Inflammatory macrophage treated with lipopolysaccharide for 4 hours (primary cell): ENCODE measurements at places on chromosomes 12 and 14.

- DNase-seq: no peak
Measured at GRCh38 chr14:81309511-81309910, 88.8 kb upstream of the GTF2A1 start.

- no peak for DNase-seq
Measured at GRCh38 chr12:18629916-18630315, 107.9 kb downstream of the PLCZ1 start.

DNA sequence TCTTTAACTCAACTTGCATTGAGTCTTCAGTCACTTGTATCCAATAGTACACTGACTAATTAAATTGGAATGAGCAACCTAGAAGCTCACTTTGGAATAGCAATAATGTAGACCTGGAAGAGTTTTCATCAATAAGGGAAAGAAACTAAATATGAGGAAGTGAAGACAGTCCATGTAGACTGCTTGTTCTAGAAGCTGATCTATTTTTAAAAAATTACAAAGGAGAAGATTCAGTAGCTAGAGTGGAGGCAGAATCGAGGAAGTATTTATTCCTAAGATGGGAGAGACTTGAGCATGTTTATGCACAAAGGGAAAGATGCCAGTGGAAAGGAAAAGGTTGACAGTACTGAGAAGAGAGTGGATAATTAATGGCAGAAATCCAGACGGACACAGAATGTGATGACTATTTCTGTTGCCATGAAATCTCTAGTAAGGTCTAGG is 156.3 kb upstream of the PDE3A start:
- DNase-seq: peak; percentile 53

GRCh38 chr14:104977681-104978653 is at the start of gene AHNAK2:
Gene AHNAK2, minus strand, starts transcription at chr14:104978374. Its CDS starts 137 bp downstream, at chr14:104978237.
- DNase-seq: peak; percentile 79

DNA sequence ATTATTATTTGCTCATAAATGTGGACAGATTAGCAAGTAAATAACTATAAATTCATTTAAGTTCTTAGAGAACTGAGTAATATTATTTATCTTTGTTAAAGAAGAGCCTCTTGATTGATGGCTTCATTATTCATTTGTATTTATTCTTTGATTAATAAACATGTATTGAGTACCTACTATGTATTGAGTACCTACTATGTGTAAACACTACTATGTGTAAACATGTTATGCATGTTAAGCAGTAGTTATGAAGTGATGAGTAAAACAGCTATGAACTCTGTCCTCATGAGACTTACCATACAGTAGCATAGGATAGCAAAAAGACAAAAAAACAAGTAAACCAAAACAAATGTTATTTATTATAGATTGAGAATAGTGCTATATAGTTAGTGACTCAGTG is 61.9 kb downstream of the MNAT1 start:
- no peak for DNase-seq

- DNase-seq: peak; percentile 28
Measured at GRCh38 chr14:23379366-23380196, 2.7 kb downstream of the CMTM5 start.
